ENCODE measurements at places on chromosomes 12 and 14. TPM values are rescaled to one million over a fixed set of nuclear protein-coding genes. Genes with fewer than 3 reads are reported as not detected.

GRCh38 chr12:112482733-112483132, 64.0 kb downstream of the PTPN11 start:
- DNase-seq = no peak

- DNase-seq = no peak
Observed at GRCh38 chr12:72207079-72207478, 65.1 kb upstream of the TRHDE start.

GRCh38 chr14:26835979-26836570, 238.2 kb upstream of the NOVA1 start:
- DNase-seq = no peak

- no peak for DNase-seq
Observed at GRCh38 chr12:74999474-74999873, 210.2 kb downstream of the KCNC2 start.

DNA sequence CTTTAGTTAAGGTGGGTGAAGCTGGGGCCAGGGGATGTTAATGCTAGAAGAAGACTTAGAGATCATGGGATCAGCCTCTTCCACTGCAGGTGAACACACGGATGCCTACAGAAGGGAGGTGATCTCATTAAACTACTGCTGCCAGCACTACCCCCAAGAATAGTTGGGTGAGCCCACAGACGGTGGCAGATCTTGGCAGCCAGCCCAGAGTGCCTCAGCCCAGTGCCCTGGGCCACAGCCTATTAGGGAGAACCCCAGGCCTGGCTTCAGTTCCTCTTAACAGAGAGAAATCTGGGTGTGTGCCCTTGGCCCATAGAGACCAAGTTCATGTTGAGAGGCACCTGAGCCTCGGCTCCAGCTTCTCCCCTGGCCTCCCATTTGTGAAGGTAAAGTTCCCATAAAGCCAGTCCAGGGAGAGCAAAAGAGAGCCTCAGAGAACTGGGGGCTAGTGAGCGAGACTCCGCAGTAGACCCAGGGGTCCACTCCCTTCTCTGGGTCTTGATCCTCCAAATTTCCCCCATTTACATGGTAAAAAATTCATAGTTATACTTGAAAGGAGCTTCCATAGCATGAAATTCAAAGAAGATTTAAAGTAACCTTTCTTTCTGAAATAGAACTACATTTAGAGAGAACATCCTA, 125.0 kb upstream of the CCND2 start:
- peak; percentile 70 for DNase-seq

GRCh38 chr12:93851257-93851671, 174.1 kb downstream of the CRADD start:
- no peak for DNase-seq

GRCh38 chr14:29222671-29223268, 456.2 kb downstream of the FOXG1 start:
- DNase-seq = no peak

GRCh38 chr12:91935296-91935695, 210.3 kb downstream of the BTG1 start:
- DNase-seq = no peak

SLC6A15 gene
- polyA plus RNA-seq = not detected

DNA sequence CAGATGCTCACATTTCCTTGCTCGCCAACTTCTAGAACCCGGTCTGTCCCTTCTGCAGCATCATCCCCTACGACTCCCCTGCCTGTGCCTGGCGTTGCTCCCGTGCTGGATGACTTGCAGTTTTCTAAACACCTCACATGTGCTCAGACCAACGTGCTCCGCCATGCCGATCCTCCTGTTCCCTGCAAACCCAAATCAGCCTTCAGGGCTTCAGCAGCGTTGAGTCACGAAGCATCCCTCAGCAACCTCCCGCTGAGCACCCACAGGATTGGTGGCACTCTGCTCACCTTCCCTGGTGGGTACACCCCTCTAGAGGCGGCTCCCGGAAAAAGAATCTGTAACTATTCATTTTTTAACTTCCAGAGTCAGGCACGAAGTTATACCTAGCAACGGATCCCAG, 2.8 kb upstream of the PIWIL1 start:
- DNase-seq = no peak

DNA sequence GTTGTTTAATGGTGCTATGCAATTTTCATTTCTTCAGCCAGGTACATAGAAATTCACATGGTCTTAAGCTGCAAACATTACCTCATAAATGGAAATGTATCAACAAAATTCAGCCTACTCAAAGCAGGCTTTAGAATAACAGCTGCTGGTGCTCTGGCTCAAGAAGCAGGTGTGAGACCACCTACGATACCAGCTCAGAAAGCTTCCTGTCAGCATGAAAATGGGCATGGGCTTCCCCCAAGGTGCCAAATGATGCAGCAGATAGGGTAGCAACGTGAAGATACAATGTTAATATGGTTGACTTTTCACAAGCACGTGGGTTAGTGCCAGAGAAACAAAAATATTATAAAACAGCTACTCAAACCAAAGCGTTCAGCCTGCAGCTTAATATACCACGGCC, 343.4 kb upstream of the PRICKLE1 start:
- DNase-seq = no peak

GRCh38 chr12:11016937-11017336, 5.5 kb downstream of the TAS2R19 start:
- no peak for DNase-seq

GRCh38 chr12:69514111-69514510, 43.9 kb downstream of the FRS2 start:
- DNase-seq = no peak

DNA sequence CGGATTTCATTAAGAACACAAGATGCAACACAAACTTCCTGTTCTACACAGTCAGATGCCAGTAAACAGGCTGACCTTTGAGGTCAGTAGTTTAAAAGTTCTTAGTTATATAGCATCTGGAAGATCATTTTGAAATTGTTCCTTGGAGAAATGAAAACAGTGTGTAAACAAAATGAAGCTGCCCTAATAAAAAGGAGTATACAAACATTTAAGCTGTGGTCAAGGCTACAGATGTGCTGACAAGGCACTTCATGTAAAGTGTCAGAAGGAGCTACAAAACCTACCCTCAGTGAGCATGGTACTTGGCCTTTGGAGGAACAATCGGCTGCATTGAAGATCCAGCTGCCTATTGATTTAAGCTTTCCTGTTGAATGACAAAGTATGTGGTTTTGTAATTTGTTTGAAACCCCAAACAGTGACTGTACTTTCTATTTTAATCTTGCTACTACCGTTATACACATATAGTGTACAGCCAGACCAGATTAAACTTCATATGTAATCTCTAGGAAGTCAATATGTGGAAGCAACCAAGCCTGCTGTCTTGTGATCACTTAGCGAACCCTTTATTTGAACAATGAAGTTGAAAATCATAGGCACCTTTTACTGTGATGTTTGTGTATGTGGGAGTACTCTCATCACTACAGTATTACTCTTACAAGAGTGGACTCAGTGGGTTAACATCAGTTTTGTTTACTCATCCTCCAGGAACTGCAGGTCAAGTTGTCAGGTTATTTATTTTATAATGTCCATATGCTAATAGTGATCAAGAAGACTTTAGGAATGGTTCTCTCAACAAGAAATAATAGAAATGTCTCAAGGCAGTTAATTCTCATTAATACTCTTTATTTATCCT, 13.5 kb downstream of the PTGER2 start:
- DNase-seq = no peak

- no peak for DNase-seq
Observed at GRCh38 chr14:98742001-98742400, 530.0 kb downstream of the BCL11B start.
